ENCODE measurements at places on chromosomes 2 and 18.

DNA sequence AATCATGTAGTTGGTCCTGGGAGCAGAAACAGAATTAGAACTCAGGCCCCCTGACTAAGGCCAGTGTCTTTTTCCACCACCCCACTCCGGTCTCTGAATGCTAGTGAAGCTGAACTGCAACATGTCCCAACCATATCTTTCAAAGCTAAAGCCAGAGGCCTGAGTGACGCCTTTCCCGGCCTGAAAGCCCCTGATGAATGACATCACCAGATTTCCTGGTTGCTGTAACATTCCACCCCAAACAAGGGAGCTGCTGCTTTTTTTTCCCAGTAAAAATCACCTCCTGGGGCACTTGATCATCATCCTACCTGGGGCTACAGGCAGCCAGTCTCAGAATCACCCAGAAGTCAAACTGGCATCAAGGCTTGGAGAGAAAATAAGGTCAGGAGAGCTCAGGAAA is 162.7 kb downstream of the ARL4C start:
- H3K27me3 ChIP-seq: peaks cover 17% of the 10 kb centered on the region
- no peak overlapping the region for H3K27ac ChIP-seq
- H3K4me1 ChIP-seq: peaks cover 19% of the 10 kb centered on the region
- peaks cover 3% of the 10 kb centered on the region for H3K36me3 ChIP-seq
- no peak overlapping the region for H3K4me3 ChIP-seq

- no peak overlapping the region for H3K27ac ChIP-seq
- no peaks in the 10 kb centered on the region for H3K36me3 ChIP-seq
- H3K4me1 ChIP-seq: peaks cover 3% of the 10 kb centered on the region
- H3K4me3 ChIP-seq: no peak overlapping the region
- no peak for DNase-seq
These were observed 8.8 kb downstream of the COLEC11 start for GRCh38 chr2:3603536-3604206.

DNA sequence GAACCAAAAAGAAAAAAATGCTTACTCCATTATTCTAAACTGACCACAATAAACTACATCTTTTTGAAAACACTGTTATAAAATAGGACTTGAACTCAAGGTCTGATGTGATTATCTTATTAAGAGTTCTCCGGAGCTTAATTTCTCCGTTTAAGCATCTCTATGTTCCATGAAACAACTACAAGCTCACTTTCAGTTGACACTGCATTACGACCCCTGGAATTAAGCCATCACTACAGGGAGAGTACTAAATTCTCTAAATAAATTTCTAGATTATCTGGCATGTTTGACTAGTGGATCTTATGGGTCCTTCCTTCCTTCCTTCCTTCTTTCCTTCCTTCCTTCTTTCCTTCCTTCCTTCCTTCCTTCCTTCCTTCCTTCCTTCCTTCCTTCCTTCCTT is 249.0 kb downstream of the IKZF2 start:
- no peak for DNase-seq
- no peaks in the 10 kb centered on the region for H3K36me3 ChIP-seq
- no peaks in the 10 kb centered on the region for H3K27me3 ChIP-seq
- H3K4me1 ChIP-seq: no peaks in the 10 kb centered on the region
- no peak overlapping the region for H3K4me3 ChIP-seq

- no peaks in the 10 kb centered on the region for H3K36me3 ChIP-seq
- H3K27ac ChIP-seq: no peak overlapping the region
These were observed 30.1 kb downstream of the TGIF1 start for GRCh38 chr18:3479978-3480509.

- DNase-seq: no peak
- no peaks in the 10 kb centered on the region for H3K36me3 ChIP-seq
- no peak overlapping the region for H3K27ac ChIP-seq
- no peaks in the 10 kb centered on the region for H3K27me3 ChIP-seq
- H3K4me3 ChIP-seq: no peak overlapping the region
These were observed 626.7 kb downstream of the LRRTM4 start for GRCh38 chr2:76895469-76895868.

- no peak for DNase-seq
- H3K27ac ChIP-seq: no peak overlapping the region
- peaks cover 6% of the 10 kb centered on the region for H3K36me3 ChIP-seq
These were observed 5.7 kb upstream of the MBP start for GRCh38 chr18:77138270-77138669.

DNA sequence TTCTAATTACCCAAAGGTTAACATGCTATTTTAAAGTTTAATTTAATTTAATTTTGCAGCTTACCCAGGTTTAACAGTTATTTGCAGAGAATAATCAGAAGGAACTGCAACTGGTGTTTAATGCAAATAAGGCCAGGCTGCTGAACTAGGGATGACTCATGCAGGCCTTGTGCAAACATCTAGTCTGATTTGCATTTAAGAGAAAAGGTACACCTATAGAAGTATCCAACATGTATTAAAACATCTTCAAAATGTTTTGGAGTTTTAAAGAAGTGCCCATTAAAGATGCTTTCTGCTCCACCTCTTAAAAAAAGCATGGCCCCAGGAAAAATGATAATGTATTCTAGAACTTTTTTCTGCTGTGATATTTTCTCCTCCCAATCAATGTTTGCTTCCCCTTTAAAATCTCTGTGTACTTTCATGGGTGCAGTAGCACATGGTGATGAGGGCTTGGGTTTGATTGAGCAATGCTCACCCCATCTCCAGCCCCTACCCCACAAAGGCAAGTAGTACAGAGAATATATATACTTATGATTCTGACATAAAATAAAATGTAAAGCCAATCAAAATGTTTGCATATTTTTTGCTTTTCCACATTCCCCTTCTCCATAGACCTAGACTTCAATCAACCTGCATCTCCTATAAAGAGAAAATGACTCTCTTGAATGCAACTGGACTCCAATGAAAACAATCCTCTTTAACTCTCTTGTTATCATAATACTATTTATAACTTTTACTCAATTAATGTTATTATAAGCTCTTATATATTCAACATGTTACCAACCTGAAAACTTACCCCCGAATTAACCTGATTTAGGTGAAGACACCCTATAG is 54.1 kb downstream of the ATP8B1 start:
- no peaks in the 10 kb centered on the region for H3K27me3 ChIP-seq
- peak overlapping the region; percentile 4 for H3K4me3 ChIP-seq
- H3K36me3 ChIP-seq: no peaks in the 10 kb centered on the region
- peaks cover 28% of the 10 kb centered on the region for H3K4me1 ChIP-seq

GRCh38 chr18:45336448-45336847 is 278.8 kb upstream of the SLC14A2 start:
- H3K27ac ChIP-seq: no peak overlapping the region
- no peaks in the 10 kb centered on the region for H3K4me1 ChIP-seq
- no peaks in the 10 kb centered on the region for H3K36me3 ChIP-seq
- H3K27me3 ChIP-seq: peaks cover 8% of the 10 kb centered on the region

DNA sequence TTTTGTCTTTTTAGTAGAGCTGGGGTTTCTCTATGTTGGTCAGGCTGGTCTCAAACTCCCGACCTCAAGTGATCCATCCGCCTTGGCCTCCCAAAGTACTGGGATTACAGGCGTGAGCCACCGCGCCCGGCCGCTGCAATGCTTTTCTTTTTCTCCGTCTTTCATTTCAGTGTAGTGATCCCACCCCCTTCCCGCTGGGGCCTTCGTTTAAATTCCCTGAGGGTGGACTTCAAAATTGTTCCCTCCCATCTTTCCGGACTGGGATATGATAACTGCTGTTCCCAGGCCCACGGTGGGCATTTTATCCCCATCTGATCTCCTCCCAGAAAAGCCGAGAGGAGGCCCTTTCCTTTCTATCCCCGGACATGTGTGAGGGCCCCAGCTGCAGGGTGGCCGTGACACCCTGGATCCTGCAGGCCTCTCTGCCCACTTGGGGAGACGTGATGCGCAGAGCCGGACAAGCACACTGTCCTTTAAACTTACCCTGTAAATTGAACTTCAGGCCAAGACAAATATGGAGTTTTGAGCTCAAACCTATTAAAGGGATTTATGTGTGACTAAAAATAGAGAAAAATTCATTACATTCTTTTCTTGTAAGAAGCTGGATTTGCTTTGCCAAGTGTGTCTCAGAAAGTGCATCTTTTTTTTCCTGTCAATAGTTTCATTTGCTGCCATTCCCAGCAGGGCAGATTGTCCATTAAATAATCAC is 54.5 kb upstream of the AFF3 start:
- H3K4me3 ChIP-seq: no peak overlapping the region
- peaks cover 6% of the 10 kb centered on the region for H3K27me3 ChIP-seq
- H3K36me3 ChIP-seq: peaks cover 1% of the 10 kb centered on the region
- DNase-seq: no peak
- H3K4me1 ChIP-seq: peaks cover 13% of the 10 kb centered on the region

All from memory B cell (primary cell).